Kasumi-1 (cell line): ENCODE measurements at places on chromosomes 13 and 19.

DNA sequence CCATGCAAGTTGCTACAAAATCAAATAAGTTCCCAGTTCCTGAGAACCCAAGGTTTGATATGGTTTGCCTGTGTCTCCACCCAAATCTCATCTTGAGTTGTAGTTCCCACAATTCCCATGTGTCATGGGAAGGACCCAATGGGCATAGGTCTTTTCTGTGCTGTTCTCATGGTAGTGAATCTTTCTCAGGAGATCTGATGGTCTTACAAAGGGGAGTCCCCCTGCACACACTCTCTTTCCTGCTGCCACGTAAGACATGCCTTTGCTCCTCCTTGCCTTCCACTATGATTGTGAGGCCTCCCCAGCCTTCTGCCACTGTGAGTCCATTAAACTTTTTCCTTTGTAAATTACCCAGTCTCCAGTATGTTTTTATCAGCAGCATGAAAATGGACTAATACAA, 28.5 kb upstream of the TSHZ3 start:
- no peak for DNase-seq

DNA sequence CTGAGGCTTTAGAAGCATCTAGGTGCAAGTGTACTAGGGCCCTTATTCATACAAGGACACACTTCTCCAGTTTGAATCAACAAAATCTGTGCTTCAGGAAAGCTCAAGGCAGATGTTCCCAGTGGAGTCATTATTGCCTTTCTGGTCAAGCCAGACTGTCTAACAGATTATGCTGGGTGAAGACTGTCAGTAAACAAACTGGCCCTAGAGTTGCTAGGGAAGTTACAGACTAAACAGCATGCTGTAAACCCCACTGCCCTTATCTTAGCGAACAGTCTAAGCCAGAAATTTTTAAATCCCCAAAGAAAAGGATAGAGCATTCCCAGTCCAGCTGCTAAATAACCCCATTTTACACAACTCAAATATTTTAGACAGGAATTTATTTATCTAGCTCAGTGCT, 1701.3 kb upstream of the PRR20A start:
- DNase-seq: no peak

DNA sequence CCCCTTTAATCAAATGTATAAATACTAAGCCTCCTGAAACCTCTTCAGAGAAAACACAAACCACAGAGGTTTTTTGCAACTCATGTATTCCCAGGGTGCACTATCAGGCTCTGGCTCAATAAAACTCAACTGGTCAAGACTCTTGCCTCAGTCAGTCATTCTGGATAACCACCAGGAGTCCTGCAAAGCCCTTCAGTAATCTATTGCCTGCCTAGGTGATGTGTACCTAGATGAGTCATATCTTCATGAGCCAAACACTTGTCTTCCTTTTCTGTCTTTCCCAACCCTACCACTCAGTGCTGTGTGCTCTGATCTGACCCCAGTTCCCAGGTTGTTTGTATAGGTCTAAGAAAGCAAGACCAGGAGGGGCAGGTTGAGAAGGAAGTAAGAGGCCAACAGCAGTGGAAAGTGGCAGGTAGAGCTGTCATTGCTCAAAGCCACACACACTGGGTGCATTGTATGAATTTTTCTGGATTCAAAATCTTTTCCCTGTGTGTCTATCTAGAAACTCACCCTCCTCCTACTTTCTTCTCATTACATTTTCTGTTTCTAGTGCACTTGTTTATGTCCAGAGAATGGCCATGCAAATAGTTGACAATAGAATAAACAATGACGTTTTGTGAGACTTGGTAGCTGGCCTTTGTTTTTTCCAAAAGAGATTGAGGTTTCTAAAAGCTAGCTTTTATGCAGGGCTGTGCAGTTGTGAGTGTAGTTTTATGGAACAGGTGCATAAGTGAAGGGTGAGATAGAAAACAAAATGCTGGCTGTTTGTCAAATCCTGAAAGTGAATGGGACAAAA, 48.1 kb downstream of the PSG1 start:
- no peak for DNase-seq

DNA sequence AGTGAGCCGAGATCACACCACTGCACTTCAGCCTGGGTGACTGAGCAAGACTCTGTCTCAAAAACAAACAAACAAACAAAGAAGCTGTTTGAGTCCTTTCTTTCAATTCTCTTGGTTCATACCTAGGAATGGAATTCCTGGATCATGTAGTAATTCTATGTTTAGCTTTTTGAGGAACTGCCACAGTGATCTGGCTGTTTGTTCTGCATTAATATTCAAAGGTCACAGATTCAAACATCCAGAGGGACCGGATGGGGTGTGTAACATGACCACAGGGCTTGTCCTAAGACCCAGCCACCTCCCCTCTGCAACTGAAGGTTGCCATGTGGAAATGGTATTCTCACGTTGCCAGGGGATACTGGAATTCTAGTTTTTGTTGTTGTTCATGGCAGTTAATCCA, 10.2 kb downstream of the COLGALT1 start:
- DNase-seq: no peak

- DNase-seq: no peak
Measured at GRCh38 chr19:2653710-2654707, 48.5 kb downstream of the GNG7 start.

DNA sequence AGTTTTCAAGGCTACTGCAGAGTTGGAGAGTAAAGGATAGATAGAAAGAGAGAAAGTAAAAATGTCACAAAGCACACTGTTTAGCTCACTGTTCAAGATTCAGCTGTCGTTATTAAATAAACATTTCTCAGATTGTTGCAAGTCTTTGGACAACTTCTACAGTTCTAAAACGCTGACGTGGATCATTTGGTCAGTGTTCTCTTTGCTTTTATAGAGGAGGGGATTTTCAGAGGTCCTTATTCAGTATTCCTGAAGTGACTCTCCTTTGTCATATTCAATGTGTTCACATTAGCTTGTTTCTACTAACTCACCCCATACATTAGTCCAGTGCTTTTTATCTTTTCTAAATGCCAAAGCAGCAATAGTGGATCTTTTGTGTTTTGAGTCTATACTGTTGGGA, 154.7 kb upstream of the ARGLU1 start:
- no peak for DNase-seq

GRCh38 chr13:102117175-102117831, 284.5 kb downstream of the FGF14 start:
- DNase-seq: no peak

- DNase-seq: no peak
Measured at GRCh38 chr13:36456577-36456976, 24.3 kb downstream of the CCNA1 start.

DNA sequence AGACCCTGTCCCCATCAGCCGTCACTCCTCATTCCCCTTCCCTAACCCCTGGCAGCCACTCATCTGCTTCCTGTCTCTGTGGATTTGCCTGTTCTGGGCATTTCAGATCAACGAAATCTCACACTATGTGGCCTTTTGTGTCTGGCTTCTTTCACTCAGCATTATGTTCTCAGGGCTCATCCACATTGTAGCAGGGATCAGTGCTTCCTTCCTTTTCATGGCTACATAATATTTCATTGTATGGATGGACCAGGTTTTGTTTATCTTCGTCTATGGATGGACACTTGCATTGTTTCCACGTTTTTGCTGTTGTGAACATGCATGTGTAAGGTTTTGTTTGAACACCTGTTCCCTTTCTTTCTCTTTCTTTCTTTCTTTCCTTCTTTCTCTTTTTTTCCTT, 41.3 kb downstream of the NWD1 start:
- no peak for DNase-seq

DNA sequence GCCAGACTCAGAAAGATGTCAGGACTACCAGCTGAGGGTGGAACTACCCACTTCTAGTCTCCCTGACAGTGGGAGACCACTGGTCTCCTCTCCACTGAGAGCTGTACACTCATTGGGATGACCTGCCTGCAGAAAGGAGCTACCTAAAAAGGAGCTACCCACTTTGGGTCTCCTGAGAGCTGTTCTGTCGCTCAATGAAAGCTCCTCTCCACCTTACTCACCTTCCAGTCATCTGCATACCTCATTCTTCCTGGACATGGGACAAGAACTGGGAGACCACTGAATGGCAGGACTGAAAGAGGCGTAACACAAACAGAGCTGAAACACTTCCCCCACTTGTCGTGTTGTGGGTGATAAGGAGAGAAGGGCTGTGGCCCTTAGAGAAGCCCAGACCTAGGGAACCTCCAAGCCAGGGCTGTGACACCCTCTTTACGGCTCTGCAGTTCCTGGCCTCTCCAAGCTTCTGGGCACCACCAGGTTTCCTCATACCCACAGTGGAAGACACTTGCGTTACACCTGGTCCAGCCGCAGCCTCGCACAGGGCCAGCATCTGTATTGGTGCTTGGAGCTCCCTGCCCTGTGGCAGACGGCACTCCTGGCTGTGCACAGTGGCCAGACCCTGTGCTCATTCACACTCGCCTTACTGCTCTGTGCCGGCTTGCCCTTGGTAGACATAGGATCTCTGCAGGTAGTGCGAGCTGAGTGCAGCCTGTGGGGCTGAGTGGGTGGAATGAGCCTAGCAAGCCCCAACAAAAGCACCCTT, 54.9 kb upstream of the SLITRK6 start:
- no peak for DNase-seq

DNA sequence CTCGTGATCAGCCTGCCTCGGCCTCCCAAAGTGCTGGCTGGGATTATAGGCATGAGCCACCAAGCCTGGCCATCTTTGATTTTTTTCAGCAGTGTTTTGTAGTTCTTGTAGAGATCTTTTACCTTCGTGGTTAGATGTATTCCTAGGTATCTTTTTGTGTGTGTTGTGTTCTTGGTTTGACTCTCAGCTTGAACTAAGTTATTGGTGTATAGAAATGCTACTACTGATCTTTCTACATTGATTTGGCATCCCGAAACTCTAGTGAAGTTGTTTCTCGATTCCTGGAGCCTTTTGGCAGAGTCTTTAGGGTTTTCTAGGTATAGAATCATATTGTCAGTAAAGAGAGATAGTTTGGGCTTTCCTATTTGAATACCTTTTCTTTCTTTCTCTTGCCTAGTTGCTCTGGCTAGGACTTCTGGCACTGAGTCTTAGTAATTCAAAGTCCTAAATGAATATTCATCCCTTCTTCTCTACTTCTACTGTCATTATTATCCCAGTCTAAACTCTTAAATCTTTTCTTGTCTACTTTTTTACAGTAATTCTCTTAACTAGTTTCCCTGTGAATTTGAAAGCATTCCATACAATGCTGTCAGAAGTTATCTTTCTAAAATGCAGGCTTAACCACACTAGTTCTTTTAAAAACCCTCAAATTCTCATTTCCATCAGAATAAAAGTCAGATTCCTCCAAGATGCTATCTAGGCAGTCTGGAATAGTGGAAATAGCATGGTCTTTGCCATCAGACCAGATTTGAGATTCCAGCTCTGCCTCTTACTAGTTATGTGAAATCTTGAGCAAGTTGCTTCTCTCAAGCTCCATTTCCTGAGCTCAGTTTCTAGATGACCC, 7.0 kb downstream of the GPR18 start:
- no peak for DNase-seq

GRCh38 chr13:32330441-32330840, 15.1 kb downstream of the BRCA2 start:
- no peak for DNase-seq

GRCh38 chr13:33919120-33919519, 101.2 kb downstream of the RFC3 start:
- no peak for DNase-seq

- no peak for DNase-seq
Measured at GRCh38 chr13:80599765-80600164, 258.8 kb upstream of the SPRY2 start.
